ENCODE measurements at places on chromosomes 4 and X. TPM values are rescaled to one million over a fixed set of nuclear protein-coding genes. Genes with fewer than 3 reads are reported as not detected.
A peak's percentile ranks its signal among the peaks of the same experiment; 100 is the strongest.

DNA sequence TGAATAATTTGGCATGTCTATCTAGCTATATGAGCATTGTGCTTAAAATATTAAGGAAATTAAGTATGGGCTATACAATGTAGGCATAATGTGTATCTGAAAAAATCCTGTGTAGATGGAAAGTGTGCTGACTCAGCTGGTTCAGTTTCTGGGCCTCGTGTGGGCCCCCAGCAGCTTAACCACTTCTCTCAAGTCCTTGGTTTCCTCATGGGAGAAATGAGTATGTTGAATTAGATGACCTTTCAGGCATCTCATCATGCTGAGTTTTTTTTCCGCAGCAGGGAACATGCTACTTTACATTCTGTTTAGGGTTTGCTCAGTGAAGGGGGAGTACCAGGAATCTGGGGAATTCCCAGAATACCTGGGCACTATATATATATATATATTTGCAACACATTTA is 30.5 kb downstream of the RHOH start:
- no peak for DNase-seq

- no peak for DNase-seq
These were observed 149.4 kb downstream of the NDST4 start for GRCh38 chr4:114964026-114964425.

MAGEB5 gene
- not detected for total RNA-seq

DNA sequence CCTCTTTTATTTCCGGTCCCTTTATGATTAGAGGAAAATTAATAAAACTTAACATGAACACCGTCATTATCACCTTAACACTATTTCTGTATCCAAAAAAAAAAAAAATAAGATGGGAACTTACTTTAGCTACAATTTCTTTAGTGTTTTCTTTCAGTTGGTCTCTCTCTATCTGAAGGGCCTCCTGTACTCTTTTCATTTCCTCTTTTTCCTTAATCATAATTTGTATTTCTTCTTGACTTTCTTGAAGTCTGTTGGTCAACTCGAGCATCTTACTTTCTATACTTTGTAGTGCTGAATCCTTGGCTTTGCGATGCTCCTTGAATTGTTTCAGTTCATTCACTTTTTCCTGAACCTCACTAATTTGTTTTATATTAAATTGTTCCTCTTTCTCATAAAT is 45.3 kb upstream of the BDH2 start:
- no peak for DNase-seq

- no peak for DNase-seq
These were observed 108.3 kb downstream of the CDS1 start for GRCh38 chr4:84691170-84691691.

IQCM gene
- not detected for total RNA-seq

DNA sequence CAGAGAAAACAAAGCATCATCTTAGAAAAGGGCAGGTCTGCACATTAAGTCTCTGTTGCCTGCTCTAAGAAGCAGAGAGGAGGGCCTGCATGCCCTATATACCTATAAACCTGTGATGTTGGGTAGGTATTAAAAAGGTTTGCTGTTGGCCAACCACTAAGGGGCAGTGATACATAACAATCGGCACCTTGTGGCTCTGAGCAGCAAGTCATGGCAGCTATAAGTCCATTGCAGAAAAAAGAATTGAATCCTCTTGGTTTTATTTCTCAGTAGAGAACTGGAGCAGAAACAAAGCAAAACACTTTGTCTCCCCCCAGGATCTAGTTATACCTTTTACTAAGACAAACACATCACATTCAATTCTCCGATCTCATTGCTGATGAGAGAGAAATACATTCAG is 1364.4 kb downstream of the STIM2 start:
- DNase-seq: peak; percentile 22

DNA sequence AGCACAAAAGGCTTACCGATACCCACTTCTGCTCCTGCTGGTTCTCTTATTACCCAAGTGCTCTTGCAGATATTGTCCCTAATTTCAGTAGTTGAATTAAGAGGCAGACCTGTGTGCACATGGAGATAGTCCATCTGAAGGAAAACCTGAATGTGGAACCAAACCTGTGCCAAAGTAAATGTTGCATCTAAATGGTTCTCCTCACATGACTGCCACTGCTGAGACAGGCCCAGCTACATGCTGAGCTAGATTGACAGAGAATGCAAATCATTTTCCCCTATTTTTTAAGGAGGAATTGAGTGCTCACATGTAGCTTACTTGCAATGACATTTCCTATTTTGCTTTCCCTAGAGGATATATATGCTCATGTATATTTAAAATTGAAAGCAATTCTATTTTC is 609.1 kb upstream of the TECRL start:
- DNase-seq: no peak

GRCh38 chr4:84527391-84527790 is 28.3 kb upstream of the NKX6-1 start:
- no peak for DNase-seq

PPP1R2C gene
- total RNA-seq: not detected

- DNase-seq: no peak
These were observed 306.5 kb upstream of the TECRL start for GRCh38 chr4:64715741-64716140.

- no peak for DNase-seq
These were observed 809 bp downstream of the ZFP92 start for GRCh38 chrX:153411988-153412574.

DNA sequence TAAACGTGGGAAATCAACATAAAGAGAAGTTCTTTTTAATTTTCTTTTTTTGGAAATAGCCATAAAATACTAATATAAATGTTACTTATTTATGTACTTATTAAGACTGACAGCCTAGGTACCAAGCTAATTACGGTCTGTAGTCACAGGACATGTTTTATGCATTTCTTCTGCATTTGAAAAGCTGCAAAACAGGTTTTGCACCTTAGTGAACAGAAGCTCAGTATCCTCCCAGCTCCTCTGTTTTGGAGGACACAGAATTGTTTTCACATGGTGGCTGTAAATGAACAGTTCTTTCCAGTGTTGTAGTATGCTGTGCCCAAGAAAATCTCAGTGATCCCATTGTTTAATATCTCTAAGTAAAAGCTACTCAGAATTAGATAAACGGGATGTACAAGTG is 1788.0 kb upstream of the TENM3 start:
- no peak for DNase-seq

- no peak for DNase-seq
These were observed 2.7 kb downstream of the TMEM255A start for GRCh38 chrX:120308558-120308957.

- DNase-seq: no peak
These were observed 10.1 kb downstream of the CISD2 start for GRCh38 chr4:102878901-102879300.

DNA sequence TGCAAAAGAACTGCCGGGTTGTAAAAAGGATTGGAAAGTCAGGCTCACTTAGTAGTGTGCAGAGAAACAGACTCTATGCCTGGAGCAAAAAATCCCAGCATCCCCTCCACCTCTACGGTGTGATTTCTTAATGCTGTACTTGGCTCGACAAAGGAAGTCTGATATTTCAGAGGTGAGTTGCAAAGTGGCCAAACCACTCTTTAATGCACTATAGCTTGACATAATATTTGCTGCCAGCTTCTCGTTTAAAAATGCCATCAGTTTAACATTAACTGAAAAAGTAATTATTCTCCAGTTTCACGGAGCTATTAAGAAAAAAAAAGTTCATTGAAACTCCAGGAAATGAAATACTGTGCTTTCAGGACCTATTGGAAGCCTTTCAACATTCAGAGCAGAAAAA is 448.3 kb upstream of the ZFP42 start:
- no peak for DNase-seq

DNA sequence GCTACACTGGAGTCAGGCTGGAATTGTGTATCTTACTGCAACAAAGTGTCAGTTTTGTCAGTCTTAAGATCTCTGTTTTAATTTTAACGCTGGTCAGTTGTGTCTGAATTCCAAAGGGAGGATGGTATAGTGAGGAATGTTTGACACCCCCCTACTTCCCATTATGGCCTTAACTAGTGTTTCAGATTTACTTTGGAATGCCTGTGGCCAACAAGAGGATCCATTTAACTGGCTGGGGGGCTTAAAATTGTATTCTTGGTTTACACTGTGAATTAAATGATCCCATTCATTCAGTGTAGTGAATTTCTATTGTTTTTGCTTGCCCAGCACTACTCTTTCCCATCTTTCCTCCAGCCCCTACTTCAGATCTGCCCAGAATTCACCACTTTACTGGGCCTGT is 75.8 kb upstream of the IQCM start:
- no peak for DNase-seq

NIPAL1 gene
- 3.1 TPM for total RNA-seq

DNA sequence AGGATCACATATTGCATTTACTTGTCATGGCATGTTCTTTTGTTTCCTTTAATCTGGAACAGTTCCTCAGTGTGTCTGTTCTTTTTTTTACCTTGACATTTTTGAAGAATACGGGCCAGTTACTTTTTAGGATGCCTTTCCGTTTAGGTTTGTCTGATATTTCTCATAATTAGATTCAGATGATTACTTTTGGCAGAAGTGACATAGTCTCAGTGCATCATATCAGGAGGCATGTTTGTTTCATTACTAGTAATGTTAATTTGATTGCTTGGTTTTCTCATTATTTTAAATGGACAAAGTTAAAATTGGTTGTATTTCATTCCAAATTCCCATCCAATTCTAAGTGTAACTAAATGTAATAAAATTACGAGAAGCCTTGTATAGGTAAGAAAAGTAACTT is 8.3 kb downstream of the POLR2B start:
- DNase-seq: no peak

GRCh38 chr4:90799895-90800294 is 672.7 kb downstream of the CCSER1 start:
- DNase-seq: no peak

MBTPS2 gene
- 14.7 TPM for total RNA-seq

- peak; percentile 53 for DNase-seq
These were observed 585 bp upstream of the SEC24D start for GRCh38 chr4:118836301-118837120.

UGT2B11 gene
- not detected for total RNA-seq

GRCh38 chr4:81905971-81906370 is 434.3 kb upstream of the RASGEF1B start:
- DNase-seq: no peak

DNA sequence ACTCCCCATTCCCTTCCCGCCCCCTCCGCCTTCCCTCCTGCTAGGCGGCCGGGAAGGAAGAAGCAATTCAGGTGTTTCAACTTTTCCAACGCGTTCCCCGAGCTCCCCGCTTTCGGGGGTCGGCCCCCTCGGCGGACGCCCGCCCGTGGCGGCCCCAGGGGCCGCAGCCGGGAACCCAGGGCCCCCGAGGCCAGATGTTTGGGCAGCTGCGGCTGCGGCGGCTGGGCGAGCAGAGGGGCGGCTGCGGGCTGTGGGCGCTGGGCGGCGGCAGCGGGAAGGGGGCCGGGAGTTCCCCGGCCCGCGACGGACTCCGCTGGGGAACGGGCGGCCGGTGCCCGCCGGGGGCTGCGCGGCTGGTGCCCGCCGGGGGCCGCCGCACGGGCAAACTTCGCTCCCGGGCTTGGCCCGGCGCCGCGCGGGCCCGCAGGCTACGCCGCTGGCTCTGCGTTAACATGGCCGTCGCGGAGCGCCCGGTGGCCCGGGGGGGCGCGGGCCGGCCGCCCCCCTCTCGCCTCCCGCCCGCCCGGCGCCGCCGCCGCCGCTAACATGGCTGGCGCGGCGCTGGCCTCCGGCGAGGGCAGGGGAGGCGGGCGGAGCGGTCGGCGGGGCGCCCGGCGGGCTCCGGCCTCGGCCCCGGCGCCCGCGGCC is 510 bp downstream of the HMGB3 start:
- peak; percentile 55 for DNase-seq

NLGN3 gene
- total RNA-seq: 4.5 TPM

DNA sequence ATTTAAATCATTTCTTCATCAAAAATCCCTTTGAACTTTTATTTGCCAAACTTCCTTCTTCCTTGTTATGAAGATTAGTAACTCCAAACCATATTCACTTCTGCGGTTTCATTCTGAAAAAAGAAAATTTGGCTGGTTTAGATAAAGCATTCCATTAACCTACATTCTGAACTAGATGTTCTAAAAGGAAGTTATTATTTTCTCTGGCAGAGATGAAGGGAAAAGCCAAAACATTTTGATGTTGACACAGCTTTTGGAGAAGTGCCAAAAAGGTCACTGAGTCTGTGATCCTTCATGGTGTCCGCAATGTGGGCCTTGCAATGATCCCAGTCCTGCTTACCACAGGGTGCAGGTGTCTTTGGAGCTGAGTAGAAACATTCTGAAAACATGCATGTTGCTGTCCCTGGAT is 36.0 kb downstream of the CXCL8 start:
- DNase-seq: peak; percentile 16

YY2 gene
- 1.6 TPM for total RNA-seq

DNA sequence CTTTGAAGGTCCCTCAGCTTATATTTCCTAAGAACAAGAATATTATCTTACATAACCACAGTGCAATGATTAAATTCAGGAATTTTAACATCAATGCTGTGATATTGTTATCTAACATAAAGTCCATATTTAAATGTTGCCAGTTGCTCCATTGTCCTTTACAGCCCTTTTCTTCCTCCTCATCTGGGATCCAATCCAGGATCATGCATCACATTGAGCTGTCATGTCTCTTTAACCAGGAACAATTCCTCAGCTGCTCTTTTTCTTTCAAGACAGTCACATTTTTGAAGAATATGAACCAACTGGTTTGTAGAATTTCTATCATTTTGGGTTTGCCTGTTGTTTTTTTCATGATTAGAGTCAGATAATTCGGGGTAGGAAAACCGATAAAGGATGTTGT is 12.0 kb downstream of the TMSB4X start:
- no peak for DNase-seq

GRCh38 chr4:33054656-33055196 is 2334.6 kb downstream of the PCDH7 start:
- DNase-seq: no peak

PAGE4 gene
- total RNA-seq: not detected

DNA sequence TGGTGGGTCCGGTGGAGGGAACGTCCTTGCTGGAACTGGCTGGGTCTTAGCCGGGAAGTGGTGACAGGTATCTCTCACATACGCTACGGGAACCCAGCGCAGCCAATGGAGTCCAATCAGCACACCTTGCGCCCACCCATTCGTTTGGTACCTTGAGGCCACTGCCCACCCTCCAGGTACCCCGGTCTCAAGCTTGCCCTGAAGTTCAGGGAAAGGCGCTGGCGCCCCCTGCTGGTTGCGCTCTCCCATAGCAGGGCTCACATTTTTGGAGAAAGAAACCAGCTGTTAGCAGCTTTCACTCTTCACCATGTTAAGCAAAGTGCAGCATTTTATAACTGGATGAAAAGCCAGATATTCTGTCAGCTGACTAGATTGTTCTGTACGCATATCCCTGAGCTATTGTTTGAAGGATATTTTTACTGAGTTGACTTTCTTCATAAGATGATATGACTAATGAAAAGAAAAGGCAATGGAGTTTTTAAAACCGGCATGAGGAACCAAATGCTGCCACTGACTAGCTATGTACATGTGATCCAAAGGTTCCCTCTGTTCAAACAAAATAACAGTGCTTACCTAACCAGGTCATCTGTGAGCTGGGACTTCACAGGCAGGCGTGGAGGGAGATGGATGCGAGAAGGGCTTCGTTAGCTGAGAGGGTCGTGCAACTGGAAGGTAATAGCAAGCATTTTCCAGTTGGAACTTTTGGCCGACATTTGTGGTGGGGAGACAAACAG is 43.7 kb downstream of the OTOP1 start:
- no peak for DNase-seq
